ENCODE measurements at places on chromosomes 7 and 10.
A peak's percentile ranks its signal among the peaks of the same experiment; 100 is the strongest.

GRCh38 chr10:43965033-43965917 lies 316.6 kb upstream of the ZNF32 start:
- no peak for DNase-seq

- DNase-seq: no peak
Measured at GRCh38 chr7:11237742-11238141, 264.1 kb downstream of the PHF14 start.

DNA sequence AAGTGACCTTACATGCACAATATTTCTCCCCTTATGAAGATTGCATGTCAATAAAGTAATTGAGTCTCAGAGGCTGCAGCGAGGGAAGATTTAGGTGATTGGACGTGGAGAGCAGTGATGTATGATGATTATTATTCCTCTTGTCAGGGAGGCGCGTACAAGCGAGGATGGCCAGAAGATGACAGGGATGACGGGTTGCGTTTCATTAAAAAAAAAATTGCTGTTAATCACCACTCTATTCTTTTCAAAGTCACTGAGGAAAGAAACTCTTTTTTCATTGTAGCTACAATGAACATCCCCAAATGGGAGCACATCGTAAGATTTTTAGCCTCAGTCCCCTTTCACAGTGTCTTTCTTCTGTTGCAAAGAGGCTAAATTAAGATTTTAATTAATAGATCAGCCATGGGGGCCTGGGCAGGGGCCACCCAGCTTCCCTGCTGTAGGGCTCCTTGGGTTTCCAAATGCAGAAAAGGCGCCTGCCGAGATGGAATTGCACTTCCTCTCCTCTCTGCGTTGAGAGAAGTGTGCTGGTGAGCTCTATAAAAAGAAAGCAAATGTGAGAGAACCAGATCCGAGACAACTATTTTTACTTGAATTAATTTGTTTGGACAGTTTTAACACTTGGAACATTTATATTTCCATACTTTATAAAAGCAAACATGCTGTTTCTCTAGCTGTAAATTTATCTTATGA lies 998.1 kb downstream of the LRMDA start:
- DNase-seq: no peak

DNA sequence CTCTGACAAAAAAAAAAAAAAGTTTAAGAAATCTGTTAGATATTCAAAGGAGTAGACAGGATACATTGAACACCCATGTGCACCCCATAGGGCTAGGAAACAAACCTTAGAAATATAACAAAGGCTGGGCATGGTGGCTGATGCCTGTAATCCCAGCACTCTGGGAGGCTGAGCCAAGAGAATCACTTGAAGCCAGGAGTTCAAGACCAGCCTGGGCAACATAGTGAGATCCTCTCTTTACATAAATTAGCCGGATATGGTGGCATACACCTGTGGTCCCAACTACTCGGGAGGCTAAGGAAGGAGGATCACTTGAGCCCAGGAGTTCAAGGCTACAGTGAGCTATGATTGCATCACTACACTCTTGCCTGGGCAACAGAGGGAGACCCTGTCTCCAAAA lies 15.3 kb downstream of the CLIP2 start:
- DNase-seq: no peak

- DNase-seq: no peak
Measured at GRCh38 chr7:159136846-159137245, 7.8 kb downstream of the VIPR2 start.

DNA sequence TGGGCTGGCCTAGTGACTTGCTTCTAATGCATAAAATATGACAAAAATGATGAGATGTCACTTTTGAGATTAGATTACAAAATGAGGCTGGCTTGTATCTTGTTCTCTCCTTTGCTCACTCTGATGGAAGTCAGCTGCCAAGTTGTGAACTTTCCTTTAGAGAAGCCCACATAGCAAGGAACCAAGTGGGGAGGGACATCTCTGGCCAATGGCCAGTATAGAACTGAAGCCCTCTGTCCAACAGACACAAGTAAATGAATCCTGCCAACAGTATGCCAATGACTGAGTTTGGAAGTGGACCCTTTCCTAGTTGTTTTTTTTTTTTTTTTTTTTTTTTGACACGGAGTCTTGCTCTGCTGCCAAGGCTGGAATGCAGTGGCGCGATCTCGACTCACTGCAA lies 3.3 kb downstream of the ZC3HC1 start:
- no peak for DNase-seq

DNA sequence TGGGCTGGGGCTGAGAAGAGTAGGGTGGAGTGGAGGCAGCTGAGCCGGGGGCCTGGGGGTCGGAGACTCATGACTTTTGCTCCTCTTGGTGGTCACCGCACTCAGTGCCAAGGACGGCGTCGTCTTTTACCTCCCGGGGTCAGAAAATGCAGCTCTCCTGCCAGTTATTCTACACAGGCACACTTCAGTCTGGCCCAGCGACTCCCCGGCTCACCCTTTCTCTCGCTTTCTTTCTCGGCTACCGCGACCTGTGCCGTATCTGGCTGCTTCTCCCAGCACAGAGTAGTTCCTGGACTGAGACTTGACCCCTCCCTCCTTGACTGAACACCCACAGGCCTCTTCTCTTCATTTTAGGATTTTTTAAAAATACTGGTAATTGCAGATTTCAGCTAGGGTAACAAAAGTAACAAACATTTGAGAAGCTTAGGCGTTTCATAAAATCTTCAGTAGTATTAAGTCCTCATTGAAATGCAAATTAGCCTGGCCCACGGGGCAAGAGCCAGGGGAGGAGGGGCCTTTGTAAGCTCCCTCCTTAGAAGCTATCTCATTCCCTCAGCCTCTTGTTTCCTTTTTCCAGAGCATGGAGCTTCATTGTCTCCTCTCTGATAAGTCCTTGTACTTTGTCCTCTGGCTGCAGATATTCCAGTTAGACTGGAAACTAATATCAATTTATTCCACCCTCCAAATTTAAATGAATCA lies 1.1 kb upstream of the PRLHR start:
- no peak for DNase-seq

DNA sequence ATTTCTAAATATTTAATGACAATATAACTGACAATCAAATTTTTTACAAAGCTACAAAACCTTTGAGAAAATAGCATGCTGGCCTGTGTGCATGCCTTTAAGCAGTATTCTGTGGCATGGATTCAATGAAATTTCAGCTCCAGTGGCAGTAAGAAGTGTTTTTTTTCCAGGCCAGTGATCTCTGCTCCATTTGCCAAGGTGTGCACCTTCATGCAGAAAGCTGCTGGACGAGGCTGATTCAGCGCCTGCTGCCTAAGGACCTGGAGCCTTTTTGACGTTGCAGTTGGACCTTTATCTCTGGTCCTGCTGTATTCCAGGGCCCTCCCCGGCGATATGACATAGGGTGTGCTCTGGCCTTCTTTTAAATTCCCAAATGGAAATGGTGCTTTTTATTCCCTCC lies 26.6 kb downstream of the VWC2 start:
- DNase-seq: no peak

DNA sequence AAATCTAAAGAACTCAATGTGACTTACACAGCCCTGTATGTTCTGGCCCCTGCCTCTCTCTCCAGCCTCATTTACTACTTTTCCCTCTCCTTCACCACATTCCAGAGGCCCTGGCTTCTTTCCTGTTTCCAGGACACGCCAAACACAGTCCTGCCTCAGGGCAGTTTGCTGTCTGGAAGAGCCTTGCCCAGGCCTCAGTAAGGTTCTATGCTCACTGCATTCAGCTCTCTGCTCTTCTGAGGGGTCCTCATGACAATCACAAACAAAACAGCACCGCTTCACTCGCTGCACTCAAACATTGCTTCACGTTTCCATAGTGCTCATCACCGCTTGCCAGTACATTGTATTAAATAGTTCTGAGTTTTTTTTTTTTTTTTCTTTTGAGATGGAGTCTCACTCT lies 35.1 kb upstream of the GARS1 start:
- DNase-seq: no peak

DNA sequence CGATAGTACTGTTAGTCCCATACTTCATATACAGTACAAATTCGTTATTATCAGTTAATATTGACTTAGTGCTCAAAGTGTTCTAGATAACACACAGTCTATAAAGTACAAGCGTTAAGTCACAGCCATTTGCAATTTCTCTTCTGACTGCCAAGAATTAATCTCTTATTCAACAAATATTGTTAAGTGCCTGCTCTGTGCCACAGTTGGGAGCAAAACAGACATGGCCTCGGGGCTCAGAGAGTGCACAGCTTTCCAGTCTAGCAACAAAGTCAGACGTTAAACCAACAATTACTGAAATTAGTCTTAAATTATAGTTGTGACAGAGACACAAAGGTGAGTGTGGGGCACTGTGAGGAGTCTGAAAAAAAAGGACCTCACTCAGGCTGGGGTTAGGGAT lies 113.0 kb upstream of the DPP6 start:
- no peak for DNase-seq

GRCh38 chr10:61164458-61165160 lies 220.6 kb upstream of the RHOBTB1 start:
- DNase-seq: no peak

DNA sequence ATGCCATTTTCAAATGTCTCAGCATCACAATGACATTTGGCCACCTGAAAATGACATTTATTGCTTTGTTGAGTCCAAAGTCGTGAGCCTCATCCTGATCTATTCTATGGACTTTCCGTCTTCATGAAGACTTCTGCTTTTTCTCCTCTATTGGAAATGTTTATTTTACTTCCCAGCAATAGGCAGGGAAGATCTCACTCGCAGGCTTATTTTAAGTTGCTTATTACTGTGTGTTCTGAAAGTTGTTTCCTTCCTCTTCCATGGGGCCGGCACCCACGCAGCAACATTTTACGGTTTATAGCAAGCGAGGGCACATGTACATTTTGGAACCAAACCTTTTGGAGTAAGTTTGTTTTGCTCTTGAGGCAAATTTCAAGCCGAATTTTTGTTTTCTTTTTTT lies 221.0 kb upstream of the KLF6 start:
- no peak for DNase-seq

GRCh38 chr10:43287056-43288007 lies 20.5 kb upstream of the RASGEF1A start:
- peak; percentile 16 for DNase-seq

DNA sequence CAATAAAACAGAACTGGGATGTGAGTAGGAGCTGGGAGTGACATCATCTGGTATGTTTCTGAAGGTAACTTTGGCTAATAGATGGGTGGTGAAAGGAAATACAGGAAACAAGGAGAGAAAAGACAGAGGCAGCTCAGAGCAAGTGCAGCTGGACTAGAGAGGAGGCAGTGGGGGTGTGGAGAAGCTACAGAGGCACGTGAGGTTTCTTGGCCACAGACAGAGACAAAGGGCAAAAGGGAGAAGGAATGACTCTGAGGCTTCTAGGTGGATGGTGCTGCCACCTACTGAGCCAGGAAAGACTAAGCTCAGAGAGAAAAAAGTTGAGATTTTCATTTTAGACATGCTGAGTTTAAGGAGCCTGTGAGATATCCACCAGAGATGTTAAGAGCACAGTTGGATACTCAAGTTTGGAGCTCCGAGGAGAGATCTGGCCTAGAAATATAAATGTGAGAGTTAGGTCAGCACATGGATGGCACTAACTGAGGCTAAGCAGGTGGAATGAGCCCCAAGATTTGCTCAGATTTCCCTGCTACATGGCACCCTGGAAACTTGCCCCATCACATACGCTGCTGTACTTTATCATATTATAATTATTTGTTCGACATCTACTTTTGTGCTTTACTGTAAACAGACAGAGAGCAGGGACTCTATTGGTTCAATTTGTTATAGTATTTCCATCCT lies 293.0 kb upstream of the IMMP2L start:
- no peak for DNase-seq

DNA sequence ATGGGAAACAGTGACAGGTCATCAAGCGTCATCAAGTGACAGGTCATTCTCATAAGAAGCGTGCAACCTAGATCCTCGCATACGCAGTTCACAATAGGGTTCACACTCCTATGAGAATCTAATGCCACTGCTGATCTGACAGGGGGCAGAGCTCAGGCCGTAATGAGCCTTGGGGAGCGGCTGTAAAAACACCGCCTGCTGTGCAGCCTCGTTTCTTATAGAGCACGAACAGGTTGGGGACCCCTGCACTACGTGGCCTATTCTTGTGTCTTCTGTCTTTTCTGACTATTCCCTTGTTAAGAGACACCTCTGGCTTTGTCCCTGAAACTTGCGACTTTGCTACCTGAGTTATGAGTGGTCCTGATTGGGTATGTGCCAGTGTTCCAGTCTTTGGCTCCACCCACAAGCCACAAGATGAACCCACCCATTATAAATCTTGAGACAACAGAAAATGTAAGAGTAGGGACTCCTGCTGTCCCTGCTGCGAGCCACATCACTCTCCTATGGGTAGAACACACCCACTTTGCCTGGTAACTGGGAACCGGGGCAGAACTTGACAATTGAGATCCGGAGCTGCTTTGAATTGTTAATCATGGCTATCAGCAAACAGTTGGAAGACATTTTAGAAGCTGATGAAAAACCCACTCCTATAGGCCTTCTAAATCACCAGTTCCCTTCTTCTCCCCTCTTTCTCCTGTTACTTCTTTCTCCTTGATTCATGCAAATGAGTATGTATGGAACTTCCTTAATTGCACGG lies 55.8 kb upstream of the EXOC4 start:
- DNase-seq: no peak

GRCh38 chr10:13956826-13957225 lies 370.1 kb downstream of the PRPF18 start:
- DNase-seq: no peak

GRCh38 chr7:47622946-47623640 lies 41.2 kb upstream of the TNS3 start:
- DNase-seq: no peak

- no peak for DNase-seq
Measured at GRCh38 chr7:84461093-84461492, 266.5 kb upstream of the SEMA3A start.

GRCh38 chr10:103114876-103115275 lies 78.2 kb downstream of the NT5C2 start:
- no peak for DNase-seq

- DNase-seq: no peak
Measured at GRCh38 chr7:21671859-21672258, 129.0 kb downstream of the DNAH11 start.

DNA sequence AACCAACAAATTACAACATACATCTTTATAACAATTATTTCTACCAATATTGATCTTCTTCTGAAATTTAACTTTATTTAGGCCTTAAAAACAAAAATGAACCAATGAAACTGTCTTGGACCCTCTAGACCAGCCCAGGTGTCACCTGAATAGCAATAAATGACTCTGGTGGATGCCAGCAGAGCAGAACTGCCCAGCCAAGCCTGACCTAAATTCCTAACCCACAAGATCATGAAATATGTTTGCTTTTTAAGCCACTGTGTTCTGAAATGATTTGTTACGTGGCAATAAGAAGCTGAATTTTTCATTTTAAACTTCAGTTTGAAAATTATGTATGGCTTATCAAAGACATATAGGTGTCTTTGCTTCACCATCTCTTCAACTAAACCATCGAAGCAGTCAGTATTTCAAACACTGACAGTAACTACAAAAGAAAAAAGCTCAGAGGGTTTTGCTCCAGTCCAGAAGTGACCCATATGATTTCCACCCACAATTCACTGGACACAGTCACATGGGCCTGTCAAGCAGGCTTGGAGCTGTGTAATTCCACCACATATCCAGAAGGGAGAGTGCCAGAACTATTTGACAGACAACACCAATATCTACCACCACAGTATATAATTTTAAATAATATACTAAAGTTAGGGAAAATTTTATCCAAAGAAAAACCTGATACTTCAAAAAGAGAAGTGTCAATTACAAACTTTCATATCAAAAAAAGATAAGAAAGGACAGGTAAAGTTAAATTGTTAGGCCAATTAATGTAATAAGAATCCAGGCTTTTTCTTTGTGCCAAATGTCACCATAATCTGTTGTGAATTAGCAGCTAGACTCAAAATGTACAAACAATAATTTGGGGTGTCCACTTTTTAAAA lies 94.5 kb downstream of the KMT2C start:
- DNase-seq: no peak

GRCh38 chr10:34547291-34547690 lies 267.8 kb downstream of the PARD3 start:
- no peak for DNase-seq
